Activated CD4-positive, alpha-beta T cell treated with anti-CD3 and anti-CD28 coated beads, Interleukin-2, amount 50 U/mL, for 24 hours (primary cell): ENCODE measurements at places on chromosomes 11 and 22.

DNA sequence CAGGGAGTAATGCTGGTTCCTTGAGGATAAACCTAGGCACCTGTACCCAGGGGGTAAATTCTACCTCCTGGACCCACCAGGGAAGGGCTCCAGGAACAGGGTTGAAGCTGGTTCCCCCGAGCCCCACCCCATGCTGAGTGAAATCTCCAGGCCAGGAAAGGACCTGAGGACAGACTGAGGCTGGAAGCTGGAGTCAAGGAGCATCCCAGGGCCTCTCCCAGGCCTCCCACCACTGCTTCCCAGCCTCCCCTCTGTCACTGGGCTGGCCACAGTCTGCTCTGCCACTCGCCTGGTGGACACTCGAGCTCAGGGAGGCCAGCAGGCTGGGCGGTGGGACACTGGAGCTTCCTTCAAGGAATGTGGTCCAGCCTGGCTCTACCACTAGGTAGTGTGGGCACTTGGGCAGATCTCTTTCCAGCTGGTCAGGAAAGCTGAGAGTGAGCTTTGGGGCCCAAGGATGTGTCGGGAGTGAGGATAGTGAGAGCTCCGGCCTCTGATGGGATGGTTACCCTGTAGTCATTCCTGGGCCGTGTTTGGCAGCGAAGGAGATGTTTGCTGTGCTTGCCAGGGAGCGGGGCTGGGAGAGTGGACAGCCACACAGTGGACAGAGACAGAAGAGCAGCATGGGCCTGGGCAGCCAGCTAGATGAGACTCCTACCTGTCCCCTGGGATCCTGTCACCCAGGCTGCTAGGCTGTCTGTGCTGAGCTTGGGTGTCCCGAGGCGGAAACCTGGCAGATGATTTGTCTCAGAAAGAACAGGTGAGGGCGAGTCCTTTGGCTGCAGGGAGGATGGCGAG is 3.4 kb downstream of the OVOL1 start:
- DNase-seq = no peak

DNA sequence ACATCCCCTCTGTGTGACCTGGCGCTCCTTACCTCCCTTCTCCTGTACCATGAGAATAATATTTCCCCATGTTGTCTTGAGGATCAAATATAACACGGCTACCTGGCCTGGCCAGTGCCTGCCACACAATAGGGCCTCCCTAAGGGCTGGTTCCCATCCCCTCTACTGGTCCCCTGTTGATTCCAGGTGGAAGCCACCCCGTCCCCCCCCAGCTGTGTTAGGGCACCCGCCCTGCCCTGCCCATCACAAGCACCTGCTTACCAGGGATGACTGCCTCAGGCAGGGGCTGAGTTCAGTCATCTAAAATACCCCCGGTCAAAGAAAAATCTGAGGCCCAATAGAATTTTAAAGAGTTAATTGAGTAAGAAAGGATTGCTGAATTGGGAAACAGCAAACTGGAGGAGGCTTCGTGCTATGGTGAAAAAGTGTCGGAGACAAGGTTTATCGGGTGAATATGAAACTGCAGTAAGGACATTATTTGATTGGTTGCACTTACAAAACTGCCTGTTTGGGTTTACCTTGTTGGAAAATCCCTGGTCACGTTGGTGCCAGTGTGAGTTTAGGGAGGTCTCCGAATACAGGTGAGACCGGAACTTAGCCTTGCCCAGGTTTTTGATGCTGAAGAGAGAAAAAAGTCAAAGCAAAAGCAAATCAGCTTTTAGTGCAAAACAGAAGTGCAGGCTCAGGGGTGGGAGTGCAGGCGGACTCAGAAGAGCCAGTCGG is 5.2 kb downstream of the APOL1 start:
- no peak for DNase-seq

DNA sequence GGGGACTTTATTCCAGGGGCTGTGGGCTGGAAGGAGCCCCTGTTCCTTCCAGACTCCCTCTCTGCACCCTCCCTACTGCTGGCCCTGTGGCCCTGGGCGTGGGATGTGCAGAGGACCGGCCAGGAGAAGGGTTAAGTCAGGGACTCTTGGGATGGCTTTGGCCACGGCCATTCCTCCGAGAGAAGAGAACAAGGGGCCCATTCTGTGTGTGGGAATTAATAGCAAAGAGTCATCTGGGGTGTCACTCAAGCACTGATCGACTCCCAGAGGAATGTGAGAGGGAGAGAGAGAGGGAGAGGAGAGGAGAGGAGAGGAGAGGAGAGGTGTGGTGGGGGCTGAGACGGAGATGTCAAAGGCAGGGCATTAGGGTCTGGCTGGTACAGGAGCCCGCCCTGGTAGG is 14.2 kb upstream of the SOX10 start:
- no peak for DNase-seq

DNA sequence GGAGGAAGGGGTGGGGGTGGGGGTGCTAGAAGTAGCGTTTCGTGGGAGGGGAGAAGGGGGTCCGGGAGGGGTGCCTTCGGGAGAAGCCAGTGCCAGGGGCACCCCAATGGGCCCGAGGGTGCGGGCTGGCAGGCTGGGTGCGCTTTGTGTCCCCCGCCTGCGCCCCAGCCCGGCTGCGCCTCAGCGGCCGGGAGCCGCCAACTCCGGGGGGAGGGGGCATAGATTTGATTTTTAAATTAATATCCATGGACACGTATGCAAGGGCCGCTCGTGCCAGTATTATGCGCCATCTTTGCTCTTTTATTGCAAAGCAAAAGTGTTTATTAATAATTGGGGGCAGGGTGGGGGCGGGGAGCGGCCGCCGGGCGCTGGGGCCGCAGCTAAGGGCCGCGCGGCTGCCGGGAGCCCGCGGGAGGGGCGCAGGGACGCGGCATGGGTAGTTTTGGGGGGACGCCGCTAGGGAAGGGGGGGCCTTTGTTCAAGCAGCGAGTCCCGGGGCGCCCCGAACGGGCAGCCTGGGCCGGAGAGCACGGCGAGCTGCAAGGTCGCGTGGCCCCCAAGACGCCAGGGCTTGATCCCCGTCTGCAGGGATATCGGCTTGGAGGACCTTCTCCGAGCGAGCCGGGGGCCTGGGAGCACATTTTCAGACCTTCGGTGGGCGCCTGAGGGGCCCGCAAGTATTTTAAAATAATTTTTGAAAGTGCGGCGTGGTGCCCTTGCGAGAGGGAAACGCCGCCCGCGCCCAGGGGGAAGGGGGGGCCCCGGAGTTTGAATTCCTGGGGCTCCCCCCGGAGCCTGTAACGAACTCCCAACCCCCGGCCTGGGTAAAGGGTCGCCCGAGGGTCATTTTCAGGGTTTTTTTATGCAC is 959 bp downstream of the CCND1 start:
- DNase-seq = no peak

GRCh38 chr11:46235777-46236688 is 41.4 kb upstream of the CREB3L1 start:
- DNase-seq = no peak
